Dermis microvascular lymphatic vessel endothelial cell (primary cell): ENCODE measurements at places on chromosomes 5 and 9.
A peak's percentile ranks its signal among the peaks of the same experiment; 100 is the strongest.

DNA sequence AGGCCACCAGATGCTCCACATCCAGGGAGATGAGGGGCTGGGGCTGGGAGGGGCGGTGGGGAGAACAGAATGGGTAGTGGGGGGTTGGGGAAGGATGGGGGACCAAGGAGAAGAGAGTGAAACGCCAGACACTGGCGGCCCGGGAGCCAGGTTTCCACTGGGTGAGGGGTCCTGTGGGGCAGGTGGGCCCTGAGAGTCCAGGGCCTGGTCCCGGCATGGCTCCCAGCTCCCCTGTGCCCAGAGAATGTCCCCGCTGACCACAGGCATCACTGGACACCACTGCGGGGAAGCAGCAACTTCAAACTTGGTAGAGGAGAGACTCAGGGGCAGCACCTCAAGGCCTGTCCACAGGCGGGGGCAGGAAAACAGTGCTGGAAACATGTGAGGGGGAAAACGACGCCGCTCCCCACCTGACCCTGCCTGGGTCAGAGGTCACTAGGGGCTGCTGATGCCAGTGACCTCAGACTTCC is 13.2 kb downstream of the NINJ1 start:
- DNase-seq, result no peak

DNA sequence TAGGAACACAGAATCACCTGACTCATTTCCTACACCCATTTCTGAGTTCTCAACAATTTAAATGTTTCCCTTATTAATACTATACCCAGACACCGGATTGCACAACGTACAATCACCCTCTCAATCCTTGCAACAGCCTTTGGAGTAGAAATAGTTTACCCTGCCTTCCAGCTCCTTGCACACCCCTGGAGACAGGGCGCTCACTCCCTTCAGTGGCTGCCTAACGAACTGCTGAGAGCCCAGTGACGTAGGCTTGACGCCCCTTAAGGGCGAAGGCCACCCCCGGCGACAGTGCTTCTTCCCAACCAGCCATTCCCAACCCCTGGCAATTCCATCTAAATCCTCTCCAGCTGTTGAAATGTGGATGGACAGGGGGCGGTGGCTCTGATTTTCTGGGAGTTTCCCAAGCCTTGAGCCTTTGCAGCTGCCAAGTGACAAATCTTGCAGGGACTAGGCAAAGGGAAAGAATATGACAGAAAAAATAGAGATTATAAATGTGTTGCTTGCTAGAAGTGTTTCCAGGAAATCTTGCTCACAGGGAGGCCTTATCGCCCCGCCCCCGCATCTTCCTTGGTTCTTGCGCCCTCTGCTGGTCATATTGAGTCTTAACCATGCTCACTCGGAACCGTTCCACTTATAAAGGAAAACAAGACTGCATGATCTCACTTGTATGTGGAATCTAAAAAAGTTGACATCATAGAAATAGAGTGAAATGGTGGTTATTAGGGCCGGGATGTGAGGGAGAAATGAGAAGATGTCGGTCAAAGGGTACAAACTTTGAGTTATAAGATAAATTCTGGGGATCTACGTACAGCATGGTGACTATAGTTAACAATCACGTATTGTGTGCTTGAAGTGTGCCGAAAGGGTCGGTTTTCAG is 7.6 kb upstream of the BARX1 start:
- peak; percentile 47 for DNase-seq

GRCh38 chr5:135254183-135254582 is 144.8 kb downstream of the MACROH2A1 start:
- DNase-seq, result no peak

DNA sequence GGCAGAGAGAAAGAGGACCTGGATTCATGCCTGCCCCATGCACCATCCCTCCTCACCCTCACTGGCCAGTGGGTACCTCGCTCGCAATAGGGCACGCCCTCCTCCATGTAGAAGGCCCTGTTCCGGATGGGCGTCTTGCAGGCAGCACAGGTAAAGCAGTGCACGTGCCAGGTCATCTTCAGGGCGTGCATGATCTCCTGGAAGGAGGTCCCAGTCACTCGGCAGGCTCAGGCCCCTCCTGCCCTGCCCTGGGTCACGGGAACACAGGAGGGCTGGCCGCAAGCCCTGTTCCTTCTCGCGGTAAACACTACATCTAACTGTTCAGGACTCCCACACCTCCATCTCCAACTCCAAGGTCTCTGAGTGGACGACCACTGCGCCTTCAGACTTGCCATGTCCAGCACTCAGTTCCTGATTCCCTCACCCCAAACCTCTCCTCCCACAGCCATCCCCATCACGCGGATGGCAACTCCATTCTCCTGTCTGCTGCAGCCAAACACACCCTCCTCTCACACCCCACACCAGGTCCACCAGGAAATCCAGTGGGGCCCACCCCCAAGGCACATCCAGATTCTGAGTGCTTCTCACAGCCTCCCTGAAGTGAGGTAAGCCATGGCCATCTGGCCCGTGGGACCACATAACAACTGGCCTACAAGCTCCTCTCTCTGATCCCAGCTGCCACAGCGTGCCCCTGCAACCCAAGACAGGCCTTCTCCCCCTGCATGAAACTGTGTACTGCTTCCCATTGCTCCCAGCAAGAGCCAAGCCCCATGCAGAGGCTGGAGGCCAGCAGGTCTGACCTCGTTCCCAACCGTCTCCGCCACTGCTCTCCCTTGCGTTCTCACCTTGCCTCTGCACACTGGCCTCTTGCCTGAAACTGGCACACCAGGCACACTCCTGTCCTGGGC is 10.8 kb upstream of the DBN1 start:
- no peak for DNase-seq

DNA sequence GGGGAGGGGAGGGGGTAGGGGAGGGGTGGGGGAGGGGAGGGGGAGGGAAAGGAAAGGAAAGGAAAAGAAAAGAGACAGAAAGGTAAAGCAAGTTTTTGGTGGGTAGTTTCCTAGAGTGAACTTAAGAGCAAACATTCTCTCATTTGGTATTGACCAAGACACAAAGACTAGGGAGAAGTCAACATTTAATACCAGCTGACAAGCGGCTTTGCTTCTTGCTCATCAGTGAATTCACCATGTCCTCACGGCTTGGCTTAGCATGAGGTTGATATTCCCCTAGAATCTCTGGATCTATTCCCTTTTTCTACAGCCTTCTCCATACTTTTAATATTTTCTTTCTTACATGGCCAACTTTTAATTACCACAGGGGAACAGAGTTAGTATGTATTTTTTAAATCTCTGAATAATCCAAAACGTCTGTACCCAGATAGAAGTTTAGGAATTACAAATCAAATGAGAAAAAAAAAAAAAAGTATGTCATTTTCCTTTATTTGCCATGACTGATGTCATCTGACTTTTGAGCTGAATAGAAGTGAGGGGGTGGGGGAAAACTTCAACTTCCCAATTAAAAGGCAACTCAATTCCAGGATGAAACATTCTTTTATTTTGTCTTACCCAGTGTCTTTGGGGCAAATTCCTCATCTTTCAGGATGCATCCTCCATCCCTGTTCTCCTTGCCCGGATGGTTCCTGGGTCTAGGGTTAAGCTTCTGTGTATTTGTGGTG is 40.1 kb upstream of the GLIS3 start:
- no peak for DNase-seq

GRCh38 chr5:171390883-171391677 is 3.4 kb downstream of the NPM1 start:
- no peak for DNase-seq

GRCh38 chr9:75487856-75488718 is 399.8 kb downstream of the OSTF1 start:
- no peak for DNase-seq

GRCh38 chr5:40491644-40492043 is 188.1 kb upstream of the PTGER4 start:
- DNase-seq, result no peak

DNA sequence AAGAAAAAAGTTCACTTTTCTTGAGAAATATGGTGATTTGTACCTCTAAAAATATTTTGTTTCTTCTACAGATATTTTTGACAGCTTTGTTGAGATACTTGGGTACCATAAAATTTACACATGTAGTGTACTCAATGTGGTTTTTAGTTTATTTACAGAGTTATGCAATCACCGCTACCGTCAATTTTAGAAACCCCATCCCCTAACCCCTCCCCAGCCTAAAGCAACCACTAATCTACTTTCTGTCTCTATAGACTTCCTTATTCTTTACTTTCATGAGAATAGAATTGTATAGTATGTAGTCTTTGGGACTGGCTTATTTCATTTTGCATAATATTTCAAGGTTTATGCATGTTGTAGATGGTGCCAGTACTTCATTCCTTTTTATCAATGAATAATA is 45.0 kb upstream of the TDRD7 start:
- no peak for DNase-seq

GRCh38 chr5:155897761-155898160 is 429.2 kb upstream of the SGCD start:
- DNase-seq, result no peak

DNA sequence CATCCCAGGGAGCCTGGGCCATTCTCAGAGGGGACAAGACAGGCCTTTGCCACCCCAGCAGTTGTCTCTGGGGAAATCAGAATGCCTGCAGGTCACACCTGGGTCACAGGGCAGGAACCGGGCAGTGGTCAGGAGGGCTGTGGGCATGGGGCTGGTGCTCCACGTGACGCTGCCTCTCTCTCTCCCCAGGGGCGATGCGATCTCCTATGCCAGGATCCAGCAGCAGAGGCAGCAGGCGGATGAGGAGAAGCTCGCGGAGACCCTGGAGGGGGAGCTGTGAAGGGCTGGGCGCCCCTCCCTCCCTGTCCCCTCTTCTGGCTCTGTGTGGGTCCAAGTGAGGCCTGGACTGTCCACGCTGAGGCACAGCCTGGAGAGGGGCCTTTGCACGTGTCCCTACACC is 8.6 kb downstream of the CACFD1 start:
- DNase-seq, result no peak

- no peak for DNase-seq
Measured at GRCh38 chr9:84926793-84927192, 257.3 kb downstream of the NTRK2 start.

DNA sequence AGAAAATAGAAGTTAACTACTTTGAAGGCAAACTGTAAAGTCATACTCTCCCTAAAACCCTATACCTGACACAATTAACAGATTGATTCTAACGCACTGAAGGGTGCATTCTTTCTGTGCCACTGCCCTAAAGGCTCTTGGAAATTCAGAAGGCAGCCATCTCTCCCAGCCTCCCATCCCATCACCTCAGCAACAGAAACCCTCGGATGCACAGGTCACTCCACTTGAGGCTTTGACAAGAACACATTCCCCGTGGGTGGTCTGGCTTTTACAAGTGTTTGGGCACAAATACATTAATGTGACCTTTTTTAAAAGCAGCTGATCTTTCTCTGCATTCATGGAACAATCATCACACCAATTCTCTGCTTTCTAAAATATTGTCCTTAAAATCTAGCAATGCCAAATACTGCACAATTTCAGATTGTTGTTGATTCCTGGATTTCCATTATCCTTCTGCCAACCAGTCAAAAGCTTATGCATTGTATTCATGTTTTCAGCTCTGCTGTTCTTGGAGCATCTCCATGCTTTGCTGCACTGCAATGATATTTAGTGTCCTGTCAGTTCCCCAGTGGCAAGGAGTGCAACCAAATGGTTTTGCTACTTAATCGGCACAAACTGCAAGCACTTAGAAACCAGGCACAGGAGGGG is 175.6 kb downstream of the TMEM161B start:
- no peak for DNase-seq

GRCh38 chr5:174140452-174141020 is 95.0 kb downstream of the NSG2 start:
- DNase-seq, result no peak

DNA sequence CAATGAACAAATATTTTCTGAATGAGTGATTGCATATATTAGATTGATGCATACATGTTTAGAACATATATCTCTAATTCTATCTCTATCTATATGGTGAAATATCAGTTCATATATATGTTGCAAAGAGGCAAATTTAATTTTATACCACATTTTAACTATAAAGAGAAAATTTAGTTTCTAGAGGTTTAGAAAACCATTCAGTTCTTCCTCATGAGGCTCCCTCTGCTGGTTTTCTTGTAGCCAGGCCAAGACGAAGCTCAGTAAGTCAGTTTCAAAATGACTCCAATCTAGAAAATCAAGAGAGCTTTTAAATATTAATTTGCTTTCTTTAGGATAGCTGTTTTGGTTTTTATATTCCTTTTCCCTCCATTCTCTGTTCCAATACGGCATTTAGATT is 312.1 kb downstream of the TMEM232 start:
- no peak for DNase-seq

- DNase-seq, result no peak
Measured at GRCh38 chr5:158979290-158979689, 120.4 kb downstream of the EBF1 start.

DNA sequence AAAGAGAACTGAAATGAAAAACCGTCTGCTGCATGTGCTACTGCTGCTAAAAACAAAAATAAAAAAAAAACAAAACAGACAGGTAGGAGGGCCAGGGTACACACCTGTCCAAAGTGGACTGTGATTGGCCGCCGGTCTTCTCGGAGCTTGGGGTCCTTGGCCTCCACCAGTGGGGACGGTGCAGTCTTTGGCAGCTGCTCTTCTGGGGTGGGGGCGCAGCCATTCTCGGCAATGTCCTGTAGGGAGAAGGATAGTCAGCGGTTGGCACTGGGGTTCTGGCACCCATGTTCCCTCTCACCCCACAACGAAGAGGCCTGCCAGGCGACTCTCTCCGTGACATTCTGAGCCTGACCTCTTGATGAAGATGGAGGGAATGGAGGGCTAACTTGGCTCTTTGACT is 84.3 kb downstream of the CRB2 start:
- no peak for DNase-seq

DNA sequence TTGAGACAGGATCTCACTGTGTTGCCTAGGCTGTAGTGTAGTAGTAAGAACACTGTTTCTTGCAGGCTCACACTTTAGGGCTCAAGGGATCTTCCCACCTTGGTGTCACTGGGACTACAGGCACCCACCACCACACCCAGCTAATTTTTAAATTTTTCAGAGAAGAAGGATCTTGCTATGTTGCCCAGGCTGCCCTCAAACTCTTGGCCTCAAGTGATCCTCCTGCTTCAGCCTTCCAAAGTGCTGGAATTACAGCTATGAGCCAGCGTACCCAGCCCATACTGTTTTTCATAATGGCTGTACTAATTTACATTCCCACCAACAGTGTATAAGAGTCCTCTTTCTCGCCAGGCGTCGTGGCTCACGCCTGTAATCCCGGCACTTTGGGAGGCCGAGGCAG is 5.1 kb downstream of the STX17 start:
- DNase-seq, result no peak

GRCh38 chr9:89525446-89526374 is 27.8 kb upstream of the SEMA4D start:
- no peak for DNase-seq

DNA sequence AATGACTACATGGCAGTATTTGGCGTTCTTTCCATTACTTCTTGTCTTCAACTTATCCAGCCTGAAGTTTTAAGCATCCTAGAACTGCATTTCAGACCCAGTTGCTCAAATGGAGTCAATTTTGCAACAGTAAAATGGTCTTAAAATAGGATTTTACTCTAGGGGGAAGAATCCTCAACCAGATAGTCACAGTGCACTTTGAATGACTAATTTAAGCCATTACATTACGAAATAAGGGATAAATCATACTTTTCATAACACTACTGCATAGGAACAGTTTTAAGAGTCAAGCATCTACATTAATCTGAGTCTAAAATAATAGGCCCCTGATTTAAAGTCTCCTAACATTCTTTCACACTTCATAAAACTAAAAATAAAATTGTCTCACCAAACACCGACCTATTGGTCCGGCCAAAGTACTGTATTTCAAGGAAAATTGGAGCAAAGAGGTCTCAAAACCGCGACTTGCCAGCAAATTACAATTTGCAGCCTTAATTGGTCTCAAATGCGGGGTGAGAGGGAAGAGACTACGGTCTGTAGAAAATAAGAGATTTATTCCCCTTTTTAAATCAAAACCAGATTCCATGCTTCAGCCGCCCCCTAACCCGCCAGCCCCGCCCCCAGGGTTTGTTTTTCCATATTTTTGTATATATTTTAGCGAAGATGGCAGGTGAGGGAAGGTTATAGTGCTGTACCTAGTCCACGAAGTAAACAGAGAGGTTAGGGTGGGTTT is 1.2 kb upstream of the SMARCA2 start:
- DNase-seq, result no peak
